Left kidney (tissue), 8 donors: ENCODE measurements at places on chromosomes 4 and X. TPM values are rescaled to one million over a fixed set of nuclear protein-coding genes. Genes with fewer than 3 reads are reported as not detected.

The TCEAL7 gene
- polyA plus RNA-seq: 37.6 TPM

DNA sequence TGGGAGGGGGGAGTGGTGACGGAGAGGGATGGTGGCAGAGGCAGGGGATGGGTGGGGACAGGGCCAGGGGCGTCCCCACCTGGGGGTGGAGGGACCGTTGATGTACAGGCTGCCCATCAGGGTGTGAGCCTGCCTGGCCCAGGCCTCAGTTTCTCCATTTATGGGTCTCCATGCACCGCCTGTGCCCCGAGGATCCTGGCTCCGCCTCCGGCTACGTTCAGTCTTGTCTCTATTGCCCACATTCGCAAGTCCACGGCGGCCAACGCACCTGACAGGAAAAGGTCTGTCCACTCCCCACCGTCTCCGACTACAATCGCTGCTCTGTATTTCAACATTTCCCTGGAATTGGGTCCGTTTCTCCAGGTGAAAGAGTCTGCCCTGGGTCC, 96.3 kb upstream of the NKX1-1 start:
- no peak for DNase-seq

The HSFX3 gene
- polyA plus RNA-seq: not detected

GRCh38 chr4:19807505-19807904, 444.2 kb upstream of the SLIT2 start:
- peak; percentile 20 for DNase-seq

DNA sequence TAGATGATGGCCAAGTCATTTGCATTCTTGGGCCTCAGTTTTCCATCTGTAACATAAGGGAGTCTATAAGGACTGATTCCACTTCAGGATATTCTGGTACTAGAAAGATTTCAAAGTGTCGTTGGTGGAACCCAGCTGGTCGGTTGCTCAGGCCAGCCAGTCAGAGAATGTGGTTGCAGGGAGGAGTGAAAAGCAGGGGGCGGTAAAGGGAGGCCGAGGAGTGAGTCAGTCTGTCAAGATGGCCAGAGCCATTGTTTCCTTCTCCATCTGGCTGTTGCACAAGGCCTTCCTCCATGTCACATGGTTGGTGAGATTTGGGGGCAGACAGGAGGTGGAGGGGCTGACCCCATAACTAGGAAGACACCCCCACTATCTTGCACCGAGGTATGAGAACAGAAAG, 38.2 kb downstream of the STARD8 start:
- no peak for DNase-seq

DNA sequence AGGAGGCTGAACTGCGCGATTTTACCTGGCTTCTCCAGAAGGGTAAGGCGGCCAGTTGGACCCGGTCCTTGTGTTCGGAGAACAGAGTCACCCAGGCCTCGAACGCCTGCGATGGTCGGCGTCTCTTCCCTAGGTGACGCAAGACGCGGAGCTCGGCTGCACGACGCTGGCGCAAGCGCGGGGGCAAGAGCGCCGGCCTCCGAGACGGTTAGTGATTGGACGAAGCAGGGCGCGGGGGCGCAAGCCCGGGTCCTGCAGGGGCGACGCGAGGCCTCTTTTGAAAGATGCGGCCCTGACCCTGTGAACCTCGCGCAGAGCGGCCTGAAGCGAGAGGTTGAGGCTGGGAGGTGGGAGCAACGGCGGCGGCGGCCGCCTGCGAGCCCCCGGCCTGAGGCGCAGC, 428 bp downstream of the ADAD1 start:
- no peak for DNase-seq

- no peak for DNase-seq
These were observed 124.2 kb upstream of the DGKK start for GRCh38 chrX:50594788-50595187.

- DNase-seq: no peak
These were observed 27.9 kb upstream of the TNIP3 start for GRCh38 chr4:121192013-121192412.

The CACNA1F gene
- polyA plus RNA-seq: 0.47 TPM

DNA sequence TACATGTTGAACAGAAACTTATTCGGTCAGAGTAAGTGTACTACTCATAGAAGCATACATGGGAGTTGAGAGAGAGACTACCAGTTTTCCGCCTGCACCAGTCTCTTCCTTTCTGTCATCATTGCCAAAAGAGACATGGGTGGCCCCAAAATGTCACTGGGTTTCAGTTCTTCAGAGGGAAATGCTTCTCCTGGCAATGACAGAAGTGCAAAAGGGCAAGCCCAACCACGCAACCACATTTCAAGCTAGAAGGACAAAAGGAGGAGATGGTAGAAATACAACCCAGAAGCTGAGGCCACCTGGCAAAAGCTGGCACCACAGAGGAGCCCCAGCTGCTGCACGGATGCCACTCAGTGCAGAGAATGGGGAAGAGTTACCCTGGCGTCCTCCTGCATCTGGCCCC, 320.1 kb downstream of the BCOR start:
- DNase-seq: no peak

DNA sequence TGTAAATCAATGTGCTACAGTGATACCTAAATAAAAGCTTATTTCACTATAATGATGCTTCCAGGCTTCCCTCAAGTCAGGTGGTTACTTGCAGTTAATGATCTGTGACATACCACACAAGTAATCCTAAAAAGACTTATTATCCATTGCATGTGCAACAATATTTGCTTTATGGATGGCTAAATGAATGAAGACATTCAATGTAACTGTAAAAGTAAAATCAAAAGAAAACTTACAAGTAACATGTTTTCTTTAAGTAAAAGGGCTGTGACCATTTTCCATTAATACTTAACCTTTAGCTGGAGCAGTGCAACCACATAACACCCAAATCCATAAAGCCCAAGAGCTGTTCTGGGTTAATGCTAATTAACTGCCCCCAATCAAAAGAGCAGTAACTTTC, 42.6 kb downstream of the RAB28 start:
- no peak for DNase-seq

The HEPH gene
- 53.6 TPM for polyA plus RNA-seq

The SPIN2A gene
- polyA plus RNA-seq: 4.3 TPM

DNA sequence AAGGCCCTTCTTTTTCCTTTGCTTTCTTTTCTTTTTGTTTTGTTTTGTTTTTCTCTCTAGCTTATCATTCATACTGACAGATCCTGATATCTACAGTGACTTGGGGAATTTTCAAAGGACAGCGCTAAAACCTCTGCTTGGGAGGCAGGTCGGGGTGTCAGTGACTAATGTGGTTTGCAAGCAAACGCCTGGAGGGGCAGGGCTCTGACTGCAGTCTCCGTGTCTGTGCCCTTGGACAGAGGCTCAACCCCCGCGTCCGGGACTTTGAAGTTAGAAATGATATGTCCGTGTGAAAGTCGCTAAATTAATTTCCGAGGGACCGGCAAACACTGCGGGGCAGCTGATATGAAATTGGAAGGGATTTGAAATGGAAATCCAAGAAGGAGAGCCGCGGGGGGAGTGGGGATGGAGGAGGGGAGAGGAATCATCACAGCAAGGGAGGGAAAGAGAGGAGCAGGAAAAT, 312.4 kb downstream of the DHRSX start:
- DNase-seq: peak; percentile 40

DNA sequence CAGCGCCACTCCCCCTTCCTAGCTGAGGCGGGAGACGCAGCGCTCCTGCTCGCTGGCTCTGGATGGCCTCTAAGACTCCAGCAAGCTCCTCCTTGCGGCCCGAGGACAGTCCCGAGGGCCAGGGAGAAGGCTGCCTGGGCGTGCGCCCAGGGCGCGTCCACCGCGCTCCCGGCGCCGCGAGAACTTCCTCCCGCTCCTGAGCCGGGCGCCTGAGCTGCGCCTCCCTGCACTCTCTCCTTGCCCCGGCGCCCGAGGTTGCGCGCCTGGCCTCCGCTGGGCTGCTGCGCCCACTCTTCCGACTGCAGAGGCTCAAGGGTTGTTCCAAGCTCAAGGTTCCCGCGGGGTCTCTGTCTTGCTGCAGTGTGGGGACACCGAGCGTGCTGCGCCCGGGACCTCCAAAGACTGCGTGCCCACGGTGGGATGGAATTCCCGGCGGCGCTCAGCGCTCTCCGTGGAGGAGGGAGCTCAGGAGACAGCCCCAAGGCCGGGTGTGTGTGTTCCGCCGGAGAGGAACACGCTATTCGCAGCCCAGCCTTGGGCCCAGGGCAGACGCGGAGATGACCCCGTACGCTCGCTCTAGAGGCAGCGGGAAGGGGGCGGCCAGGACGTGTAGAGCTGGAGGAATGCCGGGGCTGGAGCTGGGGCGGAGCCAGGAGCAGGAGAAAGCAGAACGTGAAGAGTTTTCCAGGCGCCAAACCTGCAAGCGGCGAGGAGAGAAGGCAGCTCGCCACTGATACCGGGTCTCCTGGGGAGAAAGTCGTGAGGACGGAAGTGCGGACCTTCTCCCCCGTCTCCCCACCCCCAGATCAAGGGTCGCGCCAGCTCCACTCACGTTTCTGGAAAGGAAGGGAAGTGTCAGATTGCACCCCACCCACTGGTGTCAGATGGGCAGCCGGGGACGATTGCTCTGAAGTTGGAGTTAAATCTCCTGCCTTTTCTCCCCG, at the start of gene ARHGAP6:
Gene ARHGAP6 (minus strand): TSS at position 753 of the 944 bp plus-strand sequence. CDS start 1,092 bp downstream, outside the sequence.
- no peak for DNase-seq

DNA sequence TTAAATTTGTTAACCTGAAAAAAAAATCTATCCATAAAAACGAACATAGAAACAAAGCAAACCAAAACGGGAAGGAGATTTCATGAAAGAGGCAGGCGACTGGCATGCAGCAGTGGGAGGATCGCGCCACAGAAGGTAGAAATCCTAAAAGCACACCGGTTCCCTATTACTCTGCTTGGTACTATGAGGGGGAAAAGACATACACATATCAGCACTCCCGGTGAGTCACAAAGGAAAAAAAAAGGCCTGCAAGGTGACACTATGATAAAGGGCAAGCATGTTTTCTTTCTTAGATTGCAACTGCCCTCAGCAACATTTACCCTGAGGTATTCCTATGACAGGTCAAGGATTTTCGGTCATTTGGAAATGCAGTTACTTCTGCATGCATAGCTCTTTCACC, 60.6 kb upstream of the NAP1L5 start:
- no peak for DNase-seq

- no peak for DNase-seq
These were observed 889 bp downstream of the MGARP start for GRCh38 chr4:139278912-139279759.

DNA sequence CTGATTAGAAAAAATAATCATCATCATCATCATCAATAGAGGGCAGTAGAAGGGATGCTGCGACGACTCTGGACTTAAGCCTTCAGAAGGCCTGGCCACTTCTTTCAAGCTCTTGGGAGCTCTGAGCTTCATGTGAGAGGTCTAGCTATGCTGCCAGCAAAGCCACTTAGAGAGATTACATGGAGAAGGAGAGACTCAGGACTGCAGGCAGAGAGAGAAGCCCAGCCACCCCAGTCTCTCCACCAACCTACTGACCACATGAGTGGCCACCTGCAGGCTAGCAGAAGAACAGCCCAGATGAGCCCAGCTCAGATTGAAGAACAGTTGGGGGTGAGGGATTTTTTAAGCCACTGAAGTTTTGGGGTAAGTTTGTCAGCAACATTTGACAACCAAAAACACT, 17.1 kb upstream of the TMEM150C start:
- no peak for DNase-seq

The MTMR8 gene
- 2.0 TPM for polyA plus RNA-seq

The SGMS2 gene
- polyA plus RNA-seq: 14.4 TPM

The ASB12 gene
- polyA plus RNA-seq: 0.53 TPM

DNA sequence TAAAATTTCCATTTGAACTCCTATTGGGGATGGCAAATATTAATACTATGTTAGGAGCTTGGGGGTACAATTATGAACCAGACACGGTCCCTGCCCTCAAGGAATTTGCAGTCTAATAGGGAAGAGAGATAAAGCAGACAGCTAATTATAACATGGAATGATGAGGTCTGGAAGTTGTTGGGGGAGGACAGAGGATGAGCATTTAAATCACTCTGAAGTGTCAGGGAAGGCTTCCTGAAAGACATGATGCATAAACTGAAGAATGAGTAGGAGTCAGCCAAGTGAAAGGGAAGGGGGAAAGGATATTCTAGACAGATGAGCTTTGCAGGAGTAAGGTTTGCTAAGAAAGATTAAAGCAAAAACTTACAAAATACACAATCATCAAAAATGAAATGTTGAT, 15.9 kb downstream of the PLAC1 start:
- peak; percentile 40 for DNase-seq

DNA sequence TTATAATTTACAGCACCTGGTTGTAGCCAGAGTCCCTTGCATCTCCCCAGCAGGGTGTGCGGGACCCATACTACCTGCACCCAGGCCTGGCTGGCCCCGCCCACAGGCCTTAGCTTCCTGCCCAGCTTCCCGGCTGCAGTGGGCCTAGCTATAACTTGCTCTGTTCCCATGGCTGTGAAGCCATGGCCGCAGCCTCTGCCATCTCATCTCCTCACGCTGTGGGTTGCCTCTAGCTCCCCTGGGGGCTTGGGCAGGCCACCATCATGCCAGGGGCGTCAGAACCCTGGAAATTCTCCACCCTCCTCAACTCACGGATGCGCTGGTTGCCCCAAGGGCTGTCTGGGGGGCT, 26.1 kb upstream of the SORBS2 start:
- DNase-seq: no peak

DNA sequence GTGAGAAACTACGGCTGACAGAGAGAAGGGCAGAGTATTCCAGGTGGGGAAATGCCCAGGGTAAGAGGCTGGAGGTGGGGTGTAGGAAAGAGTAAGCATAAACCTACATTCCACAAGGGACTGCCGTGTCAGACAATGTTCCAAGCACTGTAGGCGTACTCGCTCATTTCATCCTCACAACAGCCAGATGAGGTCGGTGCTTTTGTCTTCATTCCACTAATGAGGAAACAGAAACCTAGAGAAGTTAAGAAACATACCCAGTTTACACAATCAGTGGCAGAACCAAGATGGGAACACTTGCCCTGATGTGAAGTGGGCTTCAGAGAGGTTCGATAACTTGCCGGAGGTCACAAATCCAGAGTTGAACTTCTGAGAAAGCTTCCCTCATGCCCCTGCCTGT, 4.6 kb downstream of the SASH3 start:
- no peak for DNase-seq

The SLIT2 gene
- polyA plus RNA-seq: 56.6 TPM

DNA sequence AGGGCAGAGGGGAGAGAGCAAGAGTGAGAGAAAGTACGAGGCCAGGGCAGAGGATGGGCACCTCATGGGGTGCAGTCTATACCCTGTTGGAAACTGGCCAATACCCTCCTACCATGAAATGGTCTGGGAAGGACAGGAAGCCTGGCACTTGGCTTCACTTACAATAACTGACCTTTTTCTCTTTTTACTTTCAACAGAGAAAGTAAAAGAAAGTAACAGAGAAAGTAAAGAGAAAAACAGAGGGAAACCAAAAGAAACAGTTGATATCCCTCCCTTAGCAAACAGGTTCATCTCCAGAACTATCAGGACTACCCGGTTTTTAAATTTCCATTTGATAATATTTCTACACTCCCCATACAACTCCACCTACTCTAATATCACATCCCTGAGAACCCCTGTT, 20.6 kb downstream of the ARL13A start:
- no peak for DNase-seq

DNA sequence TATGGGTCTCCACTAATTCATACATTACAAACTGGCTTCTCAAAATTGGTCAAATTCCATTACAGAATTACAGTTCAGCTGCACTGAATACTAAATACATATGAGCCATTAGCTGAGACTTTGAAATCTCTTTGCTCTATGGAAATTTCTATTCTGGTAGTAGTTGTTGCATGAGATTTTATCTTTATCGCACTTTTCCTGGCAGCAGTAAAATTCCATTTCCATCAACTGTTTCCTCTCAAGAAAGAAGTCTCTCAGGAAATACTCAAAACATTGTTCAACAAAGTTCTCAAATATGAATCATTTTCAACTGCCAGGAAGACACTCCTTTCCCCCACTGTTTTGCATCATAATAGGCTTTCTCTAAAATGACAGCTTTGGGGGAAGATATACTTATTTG, 51.3 kb downstream of the ATP11C start:
- no peak for DNase-seq

The AVPR2 gene
- polyA plus RNA-seq: 2.0 TPM

The ARMCX4 gene
- polyA plus RNA-seq: 32.1 TPM
